ENCODE measurements at places on chromosomes 3 and 15.

DNA sequence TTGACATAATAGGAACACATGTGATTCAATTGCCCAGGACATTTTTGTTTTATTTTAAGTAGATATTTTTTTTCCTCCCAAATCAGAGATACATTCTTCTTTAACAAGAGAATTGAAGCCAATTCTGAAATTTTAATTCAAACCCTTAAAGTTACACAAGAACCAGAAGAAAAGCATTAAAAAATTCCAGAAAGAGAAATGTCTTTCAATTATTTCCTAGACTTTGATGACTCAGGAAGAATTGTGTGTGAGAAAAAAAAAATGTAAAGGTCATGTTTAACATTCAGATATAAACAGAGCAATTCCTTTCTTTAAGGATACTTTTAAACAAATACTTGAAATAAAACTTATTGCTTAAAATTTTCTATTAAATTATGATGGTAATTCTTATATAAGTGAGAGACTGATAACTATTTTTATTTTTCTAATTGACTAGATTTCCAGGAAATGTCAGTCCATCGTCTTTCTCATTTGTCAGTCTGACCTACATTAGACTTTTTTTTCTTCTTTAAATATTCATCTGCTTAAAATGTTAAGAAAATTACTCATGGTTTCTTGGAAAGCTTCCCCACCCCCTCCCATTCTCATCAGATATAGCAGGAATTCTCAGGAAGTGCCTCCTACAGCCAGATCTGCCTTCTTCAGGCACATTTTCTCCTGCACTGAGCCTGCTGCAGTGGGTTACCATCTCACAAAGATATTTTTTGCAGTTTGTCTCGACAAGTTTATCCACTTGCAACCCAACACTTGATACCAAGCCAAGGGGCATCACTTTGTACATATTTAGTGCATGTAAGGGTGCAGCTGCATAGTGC lies 261.8 kb upstream of the CBLB start:
- DNase-seq: no peak

DNA sequence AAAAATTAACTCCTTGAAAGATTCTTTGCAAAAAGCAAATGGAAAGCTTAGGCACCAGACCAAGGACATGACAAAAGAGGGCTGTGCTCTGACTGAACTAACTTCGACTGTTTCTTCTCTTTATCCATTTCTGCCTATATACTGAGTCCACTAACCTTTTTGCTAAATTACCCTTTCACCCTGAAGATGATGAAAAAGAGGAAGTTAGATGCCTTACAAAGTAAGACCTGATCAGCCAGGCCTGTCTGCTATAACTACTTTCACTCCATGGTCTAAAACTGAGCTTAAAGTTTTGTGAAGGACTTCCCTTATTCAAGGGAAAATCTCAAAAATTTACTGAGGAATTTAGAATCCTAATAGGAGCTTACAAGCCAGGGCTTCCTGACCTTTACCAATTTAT lies 6.2 kb upstream of the IGSF10 start:
- DNase-seq: no peak

GRCh38 chr3:126304291-126304690 lies 52.9 kb downstream of the KLF15 start:
- no peak for DNase-seq

DNA sequence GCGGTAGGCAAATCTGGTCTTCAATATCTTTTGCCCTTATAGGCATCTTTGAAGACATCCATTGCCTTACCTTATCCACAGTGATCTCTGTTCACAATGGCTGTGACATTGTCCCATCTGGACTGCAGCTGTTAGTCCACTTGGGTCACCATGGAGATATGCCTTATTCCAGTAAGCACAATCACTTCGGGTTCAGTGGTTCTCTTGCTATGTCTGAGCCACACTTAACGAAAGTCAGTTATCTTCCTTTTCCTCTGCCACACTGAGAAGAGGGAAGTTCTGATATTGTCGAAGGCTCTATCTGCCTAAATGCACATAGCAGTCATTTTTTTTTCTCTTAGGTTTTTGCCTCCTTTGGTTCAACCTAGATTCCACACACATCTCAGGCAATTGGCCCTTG lies 119.0 kb upstream of the SATB1 start:
- DNase-seq: no peak

DNA sequence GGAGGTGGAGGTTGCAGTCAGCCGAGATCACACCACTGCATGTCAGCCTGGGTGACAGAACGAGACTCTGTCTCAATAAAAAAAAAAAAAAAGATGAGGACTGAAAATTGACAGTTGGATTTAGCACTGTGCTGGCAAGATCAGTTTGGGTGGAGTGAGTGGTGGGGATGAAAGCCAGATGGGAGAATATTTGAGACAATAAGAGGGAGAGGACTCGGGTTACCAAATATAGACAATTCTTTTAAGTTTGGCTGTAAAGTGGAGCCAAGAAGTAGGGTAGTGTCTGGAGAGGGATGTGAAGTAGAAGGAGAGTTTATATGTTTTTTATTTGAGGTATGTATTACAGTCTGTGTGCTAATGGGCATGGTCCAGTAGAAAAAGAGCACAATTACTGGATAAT lies 20.4 kb downstream of the TMOD3 start:
- DNase-seq: no peak

GRCh38 chr15:34768530-34768929 lies 13.7 kb upstream of the GJD2 start:
- DNase-seq: no peak

- no peak for DNase-seq
Observed at GRCh38 chr15:69468241-69469121, 15.9 kb downstream of the RPLP1 start.

DNA sequence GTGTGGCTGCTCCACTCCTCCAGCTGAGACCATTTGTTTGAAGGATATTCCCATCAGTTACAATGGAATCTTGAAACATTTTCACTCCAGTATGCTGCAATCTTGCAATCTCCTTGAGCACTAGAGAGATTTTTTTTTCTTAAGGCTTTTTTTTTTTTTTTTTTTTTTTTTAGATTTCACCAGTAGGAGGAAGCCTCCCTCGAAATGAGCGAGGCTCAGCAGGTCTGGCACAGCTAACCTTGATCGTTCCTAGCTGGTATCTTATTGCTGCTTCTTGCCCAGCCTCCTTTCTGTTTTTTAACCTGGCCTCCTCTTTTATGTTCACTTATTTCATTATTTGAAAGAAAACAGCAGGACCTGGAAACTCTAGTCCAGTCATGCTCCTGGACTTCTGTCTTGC lies 48.1 kb downstream of the RAP2B start:
- DNase-seq: no peak

DNA sequence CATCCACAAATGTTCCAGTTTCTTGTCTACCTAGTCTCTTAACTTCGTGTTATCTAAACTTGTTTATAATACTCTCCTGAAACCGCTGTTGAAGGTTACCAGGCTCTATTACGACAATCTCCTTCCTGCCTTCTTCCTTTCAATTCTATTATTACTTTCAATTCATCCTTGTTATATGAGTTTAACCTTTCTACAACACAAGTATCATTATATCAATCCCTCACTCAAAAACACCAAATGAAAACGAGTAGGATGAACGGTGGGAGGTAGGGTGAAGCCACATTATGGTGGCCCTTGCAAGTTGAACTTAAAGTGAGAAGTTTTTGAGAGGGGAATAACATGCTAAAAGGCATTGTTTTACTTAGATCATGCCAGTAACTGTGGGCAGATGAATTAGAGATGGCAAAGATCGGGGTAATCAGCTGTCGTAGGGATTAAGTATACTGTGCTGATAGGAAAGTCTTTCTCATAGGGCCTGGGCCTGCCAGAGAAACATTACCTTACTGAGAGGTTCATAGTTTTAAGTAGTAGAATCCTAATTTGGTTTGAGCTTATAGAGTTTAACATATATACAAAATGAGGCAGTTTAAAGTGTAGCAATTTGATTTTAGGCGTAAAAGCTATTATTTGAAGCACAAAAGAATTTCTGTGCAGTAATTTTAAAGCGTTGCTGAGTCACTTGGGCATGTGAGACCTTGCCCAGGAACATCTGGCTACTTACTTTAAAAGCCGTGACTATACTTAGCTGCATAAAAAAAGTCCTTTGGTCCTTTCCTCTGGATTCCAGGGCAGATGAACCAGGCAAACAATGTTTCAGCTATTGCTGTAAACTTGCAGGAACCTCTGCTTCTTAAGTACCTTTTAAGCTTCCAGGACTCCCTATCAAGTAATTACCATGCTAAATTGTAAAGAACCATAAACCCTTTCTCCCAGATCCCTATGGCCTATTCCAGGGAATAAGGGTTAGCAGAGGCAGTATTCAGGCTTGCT lies 3.3 kb upstream of the CEP97 start:
- no peak for DNase-seq

DNA sequence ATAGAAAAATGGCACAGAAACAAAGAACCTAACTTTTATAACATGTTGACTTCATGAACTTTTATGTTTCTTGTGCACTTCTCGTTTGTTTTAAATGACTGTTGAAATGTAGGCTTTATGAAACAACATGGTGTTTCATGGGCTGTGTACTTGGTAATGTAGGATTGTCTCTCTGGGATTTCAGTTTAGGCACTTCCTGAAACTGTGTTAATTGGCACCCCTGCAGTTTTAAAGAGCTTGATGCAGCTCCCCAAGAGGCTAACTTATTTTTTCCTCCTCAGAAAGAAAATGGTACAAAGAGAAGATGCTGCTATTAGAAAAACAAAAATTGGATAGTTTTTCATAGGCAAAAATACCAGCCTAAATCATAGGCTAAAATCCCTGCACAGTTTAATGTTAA lies 239.2 kb downstream of the GRM7 start:
- DNase-seq: no peak

GRCh38 chr15:32099097-32099785 lies 68.9 kb downstream of the CHRNA7 start:
- DNase-seq: no peak

DNA sequence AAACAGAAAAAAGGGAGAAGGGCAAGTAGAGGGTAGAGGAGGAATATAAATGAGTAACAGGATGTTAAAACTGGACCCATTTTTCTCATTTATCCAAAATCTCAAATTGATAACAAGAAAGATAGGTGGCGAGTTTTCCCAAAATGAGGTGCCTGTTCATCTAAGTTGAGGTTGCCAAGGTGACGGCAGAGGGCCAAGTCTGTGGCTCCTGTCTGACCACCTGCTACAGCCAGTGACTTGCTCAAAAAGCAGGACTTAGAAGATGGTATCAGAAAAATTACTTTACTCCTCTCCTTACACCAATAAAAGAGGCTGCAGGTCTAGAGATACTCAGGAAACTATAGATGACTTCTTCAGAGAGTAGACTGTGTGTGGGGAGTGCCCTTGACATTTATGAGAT lies 137.6 kb upstream of the ZNF385D start:
- no peak for DNase-seq

- no peak for DNase-seq
Observed at GRCh38 chr3:139326131-139326530, 17.7 kb upstream of the MRPS22 start.

DNA sequence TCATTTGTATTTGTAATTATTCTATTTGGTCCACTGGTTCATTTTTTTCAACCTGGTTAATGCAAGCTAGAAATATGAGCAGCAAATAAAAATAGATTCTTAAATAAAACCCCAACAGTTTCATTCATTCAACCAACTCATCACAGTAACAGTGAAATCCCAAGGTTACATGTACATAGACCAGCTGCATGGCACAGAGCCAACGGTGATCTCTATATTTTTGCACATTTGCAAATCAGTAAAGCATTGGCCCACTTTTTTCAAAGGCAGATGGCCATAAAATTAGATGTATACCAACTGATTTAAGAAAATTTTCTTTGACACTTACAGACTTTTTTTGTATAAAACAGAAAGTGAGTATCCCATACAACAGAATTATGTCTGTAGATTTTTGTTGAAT lies 49.3 kb downstream of the STRIT1 start:
- DNase-seq: no peak

- peak; percentile 25 for DNase-seq
Observed at GRCh38 chr3:13316603-13317002, 103.5 kb downstream of the NUP210 start.

GRCh38 chr3:49341996-49342395 lies 2.1 kb upstream of the USP4 start:
- DNase-seq: no peak

GRCh38 chr3:146163584-146163983 lies 2.6 kb upstream of the PLOD2 start:
- no peak for DNase-seq

- no peak for DNase-seq
Observed at GRCh38 chr3:180492047-180492446, 109.9 kb upstream of the TTC14 start.

- DNase-seq: no peak
Observed at GRCh38 chr15:43527802-43528541, 10.6 kb downstream of the MAP1A start.

DNA sequence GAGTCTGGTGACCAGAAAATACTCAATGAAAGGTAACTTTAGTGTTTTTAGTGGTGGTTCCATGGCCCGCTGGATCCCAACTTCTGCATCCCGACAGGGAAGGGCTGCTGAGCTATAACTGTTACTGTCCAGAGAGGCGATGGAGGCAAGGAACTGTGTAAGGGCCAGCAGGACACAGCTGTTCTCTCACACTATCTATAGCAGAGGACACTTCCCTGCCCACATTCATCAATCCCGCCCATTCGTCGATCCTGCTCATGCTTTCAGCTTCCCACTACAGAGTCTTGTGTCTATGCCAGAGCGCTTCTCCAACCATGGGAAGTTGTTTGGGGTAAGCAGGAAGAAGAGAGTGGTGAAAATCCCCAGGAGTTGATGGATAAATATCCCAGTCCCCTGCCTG lies 8.4 kb downstream of the COLQ start:
- DNase-seq: no peak

GRCh38 chr3:47782446-47783308 lies 984 bp upstream of the SMARCC1 start:
- DNase-seq: no peak

DNA sequence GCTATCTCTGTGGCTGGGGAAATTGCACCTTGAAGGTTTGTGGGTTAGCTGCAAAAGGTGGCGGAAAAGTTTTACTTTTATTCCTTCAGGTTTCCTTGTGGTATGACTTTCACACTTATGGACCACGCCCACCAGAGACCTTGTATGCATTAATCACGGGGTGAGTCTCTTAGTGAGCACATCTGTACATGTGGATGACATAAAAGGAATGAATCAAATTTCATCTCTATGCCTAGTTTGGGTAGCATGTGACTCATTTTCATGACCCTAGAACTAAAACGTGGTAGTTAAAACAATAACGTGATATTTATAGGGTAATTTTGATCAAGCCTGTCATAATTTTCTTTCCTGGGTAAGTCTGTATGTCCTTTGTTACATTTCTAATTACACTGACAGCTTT lies 141.7 kb downstream of the PDCD6IP start:
- no peak for DNase-seq

- no peak for DNase-seq
Observed at GRCh38 chr3:159148466-159148865, 346.6 kb downstream of the MFSD1 start.

DNA sequence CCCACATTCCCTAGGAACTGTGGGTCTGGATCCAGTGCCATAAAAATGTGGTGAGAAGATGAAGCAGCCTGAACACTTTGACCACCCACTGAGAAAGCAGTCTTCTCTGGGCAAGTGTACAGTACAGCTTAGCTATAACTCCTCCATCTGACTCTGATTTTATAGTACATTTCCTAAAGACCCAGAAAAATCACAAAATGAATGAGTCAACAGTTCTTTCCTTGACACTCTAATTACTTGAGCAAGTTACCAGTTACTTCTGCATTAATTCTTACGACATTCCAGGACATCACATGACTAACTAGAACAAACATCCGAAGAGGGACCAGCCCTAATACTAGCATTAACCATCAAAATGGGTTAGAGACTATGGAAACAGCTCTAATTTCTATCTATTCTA lies 148.1 kb upstream of the PEX5L start:
- no peak for DNase-seq

GRCh38 chr3:40299130-40299720 lies 10.3 kb upstream of the EIF1B start:
- no peak for DNase-seq

Data from C1 segment of cervical spinal cord (tissue), 14 donors.